Femur (tissue), 1 donor: ENCODE measurements at places on chromosomes 13 and 19.

GRCh38 chr19:795073-795611, 2.1 kb upstream of the PTBP1 start:
- peak; percentile 75 for DNase-seq

DNA sequence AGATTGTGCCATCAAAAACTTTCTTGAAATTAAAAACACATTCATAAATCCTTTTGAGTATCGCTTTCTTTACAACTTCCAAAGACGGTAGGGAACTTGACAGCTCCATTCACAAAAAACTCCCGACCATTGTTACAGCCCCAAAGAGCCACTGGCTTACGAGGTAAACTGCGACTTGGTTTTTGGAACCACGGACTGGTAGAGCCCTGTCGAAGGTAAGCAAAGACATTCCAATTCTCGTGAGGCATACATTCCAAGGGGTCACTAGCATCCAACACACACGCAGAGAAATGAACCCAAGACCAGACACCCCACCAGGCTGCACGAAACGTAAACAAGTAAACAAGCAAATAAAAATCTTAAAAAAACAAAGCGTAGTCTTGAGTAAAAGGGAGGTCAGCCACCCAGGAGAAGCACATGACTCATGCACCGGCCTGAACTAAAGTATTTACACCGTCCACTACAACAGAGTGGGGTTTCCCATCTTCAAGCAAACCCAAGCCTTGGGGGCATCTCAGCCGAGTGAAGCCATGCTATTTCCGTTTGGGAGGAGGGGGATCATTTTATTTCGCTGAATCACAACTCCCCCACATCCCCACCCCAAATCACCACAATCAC, 1.4 kb downstream of the BRD4 start:
- DNase-seq, result peak; percentile 31

GRCh38 chr19:50764409-50764808, 5.9 kb upstream of the GPR32 start:
- DNase-seq, result no peak

- no peak for DNase-seq
These were observed 61.8 kb downstream of the MYO9B start for GRCh38 chr19:17137417-17137816.

DNA sequence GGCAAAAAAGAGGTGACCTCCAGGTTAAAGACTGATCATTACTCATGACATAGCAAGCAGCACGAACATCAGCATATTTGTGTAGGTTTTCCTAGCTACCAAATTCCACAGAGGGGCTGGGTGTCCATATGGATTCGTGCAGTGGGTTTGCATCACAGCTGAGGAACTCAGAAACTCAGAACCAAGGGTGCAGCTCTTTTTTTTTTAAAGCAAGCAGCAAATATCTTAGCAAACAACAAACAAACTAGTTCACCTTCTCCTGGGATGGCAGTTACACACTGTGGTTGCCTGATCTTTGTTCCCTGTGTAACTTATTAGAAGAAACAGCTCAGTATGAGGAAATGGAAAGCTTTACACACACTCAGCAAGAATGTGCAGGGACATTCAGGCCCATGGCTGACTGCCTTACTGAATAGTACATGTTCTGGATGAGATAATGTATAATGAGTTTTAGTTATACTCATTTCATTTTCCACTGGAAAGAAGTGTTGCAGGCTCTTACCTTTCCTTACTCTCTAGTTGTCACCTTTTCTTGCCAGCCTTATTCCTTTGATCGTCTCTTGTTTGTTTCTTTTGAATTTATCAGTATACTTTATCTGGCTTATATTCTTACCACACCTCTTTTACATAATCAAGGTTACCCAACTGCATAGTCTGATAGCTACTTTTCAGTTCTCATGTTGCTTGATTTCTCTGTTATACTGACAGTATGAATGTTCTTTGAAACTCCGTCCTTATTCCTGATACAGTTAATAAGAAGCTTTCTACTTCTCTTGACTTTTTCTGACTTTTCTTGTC, 4.3 kb downstream of the NDFIP2 start:
- peak; percentile 57 for DNase-seq

DNA sequence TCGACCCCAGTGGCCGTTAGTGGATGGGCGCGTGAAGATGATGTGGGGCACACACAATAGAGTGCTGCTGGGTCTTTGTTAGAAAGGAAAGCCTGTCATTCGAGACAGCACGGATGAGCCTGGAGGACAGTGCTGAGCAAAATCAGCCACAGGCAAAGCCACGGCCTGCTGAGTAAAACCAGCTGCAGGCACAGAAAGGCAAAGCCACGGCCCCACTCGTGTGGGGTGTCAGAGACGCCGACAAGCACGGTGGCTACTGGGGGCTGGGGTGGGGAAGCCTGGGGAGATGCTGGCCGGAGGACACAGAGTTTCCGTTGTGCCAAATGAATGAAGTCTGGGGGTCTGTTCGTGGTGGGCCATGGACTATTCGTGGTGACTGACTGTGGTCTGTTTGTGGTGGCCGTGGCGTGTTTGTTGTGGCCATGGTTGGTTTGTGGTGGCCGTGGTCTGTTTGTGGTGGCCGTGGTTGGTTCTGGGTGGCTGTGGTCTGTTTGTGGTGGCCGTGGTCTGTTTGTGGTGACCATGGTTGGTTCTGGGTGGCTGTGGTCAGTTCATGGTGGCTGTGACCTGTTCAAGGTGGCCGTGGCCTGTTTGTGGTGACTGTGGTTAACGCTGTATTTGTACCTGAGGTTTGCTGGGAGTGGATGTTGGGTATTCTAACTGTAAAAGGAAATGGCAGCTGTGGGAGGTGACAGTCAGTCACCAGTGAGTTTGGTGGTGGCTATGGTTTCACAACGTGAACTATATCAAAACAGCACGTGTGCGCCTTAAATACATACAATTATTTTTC, 36.3 kb downstream of the MCF2L start:
- no peak for DNase-seq
